ENCODE measurements at places on chromosomes 7 and 10.

GRCh38 chr10:59108886-59109288, 67.6 kb upstream of the PHYHIPL start:
- DNase-seq: no peak

- no peak for DNase-seq
Measured at GRCh38 chr10:127346604-127347003, 150.2 kb upstream of the INSYN2A start.

GRCh38 chr10:81871558-81871957, 3.4 kb upstream of the NRG3 start:
- no peak for DNase-seq

DNA sequence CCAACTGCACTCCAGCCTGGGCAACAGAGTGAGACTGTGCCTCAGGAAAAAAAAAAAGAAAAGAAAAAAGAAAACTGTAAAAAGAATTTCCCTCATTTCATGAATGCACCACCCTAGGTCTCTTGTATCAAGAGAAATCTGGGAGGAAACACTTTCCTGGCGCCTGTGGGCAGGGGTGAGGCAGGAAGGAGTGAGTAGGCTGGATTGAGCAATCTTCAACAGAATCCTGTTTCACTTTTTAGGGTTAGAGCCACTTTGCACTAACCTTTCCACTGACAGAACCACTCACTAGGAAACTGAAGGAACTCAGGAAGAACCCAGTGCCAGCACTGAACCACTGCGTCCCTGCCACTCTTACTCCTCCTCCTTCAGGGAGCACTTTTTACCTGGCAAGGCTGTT, 282.1 kb downstream of the CCDC3 start:
- DNase-seq: no peak

GRCh38 chr7:87878208-87878735, 2.0 kb downstream of the DBF4 start:
- no peak for DNase-seq

- DNase-seq: no peak
Measured at GRCh38 chr7:133303931-133304330, 51.1 kb downstream of the EXOC4 start.

- no peak for DNase-seq
Measured at GRCh38 chr7:28984631-28985030, 26.5 kb upstream of the TRIL start.

GRCh38 chr7:47506382-47507339, 75.2 kb downstream of the TNS3 start:
- DNase-seq: no peak

DNA sequence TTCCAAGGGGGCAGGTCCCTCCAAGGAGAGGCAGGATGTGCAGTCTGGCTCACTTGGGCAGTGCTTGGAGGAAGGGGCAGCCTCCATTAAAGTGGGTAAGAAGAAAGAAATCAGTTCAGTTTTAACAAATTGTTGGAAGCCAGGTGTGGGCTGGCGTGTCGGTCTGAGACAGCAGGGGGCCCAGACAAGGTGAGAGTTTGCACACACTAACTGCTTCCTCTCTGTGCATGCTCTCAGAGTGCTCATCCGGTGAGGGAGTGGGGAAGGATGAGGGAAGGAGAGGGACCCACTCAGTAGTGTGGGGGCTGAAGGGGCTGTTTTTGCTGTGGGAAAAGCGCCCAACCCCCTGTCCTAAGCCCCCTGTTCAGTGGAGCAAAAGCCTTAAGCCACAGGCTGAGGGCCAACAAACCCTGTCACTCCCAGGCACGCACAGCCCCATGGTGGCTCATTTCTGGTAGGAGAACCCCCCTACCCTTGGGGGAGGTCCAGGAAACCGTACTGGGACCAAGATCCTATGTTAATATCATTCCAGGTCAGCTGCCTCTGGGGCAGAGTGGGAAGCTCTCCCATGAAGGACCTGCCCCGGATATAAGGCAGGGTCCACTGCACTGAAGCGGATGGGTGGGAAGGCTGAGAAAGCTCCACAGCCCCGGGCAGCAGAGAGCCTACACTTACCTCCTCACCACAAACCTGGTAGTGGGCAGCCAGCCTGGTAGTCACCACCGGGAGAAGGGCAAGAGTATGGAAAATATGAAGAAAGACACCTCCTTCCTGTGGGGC, 5.1 kb upstream of the PCBD1 start:
- DNase-seq: no peak

DNA sequence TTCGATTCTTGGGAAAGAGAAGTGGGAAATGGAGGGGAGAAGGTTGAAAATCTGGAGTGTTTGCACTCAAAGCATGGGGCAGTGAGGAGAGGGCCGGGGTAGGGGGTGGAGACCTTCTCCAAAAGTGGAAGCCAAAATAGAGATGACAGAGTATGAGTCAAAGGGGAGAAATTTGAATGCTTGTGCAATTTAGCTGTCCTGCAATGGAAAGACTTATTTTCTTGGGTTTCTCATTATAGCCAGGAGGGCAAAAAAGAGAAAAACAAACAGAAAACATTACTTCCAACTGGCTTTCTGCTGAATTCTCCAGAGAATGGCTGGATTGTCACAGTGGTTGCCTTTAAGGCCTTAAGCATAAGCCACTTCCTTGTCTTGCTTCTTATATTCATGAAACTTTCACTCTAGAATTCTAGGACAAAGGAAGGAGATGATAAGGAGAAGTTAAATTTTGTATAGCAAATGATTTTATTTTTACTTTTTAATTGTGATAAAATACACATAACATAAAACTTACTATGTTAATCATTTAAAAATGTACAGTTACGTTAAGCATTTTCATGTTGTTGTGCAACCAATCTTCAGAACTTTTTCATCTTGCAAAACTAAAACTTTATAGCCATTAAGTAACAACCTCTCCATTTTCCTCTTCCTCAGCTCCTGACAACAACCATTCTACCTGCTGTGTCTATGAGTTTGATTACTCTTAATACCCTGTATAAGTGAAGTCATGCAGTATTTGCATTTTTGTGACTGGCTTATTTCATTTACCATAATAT, 100.2 kb downstream of the GPR85 start:
- DNase-seq: no peak

DNA sequence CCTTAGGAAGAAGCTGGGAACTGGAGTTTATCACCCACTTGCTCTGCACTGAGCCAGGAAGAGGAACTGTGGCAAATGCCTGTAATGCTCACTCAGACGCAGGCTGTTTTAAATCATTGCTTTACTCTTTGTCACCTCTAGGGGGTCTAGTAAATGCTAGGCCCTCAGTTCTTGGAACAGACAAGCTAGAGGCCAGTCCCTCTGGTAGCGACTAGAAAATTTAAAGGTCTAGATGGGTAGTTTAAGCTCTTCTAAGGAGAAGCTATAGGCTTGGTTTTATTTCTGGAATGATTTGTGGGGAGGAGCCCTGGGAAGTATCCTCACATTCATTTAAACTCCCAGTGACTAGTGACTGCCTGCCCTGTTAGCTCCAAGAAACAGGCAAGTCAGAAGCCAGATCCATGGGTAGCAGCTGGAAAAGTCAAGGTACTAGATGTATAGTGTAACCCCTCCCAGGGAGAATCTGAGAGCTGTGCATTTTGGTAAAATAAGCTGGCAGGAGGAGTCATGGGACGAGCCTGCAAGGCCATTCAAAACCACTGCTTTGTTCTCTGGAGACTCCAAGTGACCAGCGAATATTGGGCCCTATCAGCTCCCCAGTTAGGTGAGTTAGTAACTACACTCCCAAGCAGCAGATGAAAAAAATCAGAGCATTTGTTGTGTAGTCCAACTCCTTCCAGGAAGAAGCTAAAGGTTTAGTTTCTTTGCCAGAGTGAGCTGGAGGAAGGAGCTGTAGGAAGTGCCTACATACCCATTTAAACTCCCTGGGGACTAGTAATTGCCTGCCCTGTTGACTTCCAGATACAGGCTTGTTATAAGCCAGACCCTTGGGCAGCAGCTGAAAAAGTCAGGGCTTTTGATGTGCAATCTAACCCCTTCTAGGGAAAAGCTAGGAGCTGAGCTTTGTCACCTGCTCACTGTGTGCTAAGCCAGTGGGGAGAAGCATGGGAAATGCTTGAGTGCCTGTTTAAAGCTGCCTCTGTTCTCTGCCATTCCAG, 68.9 kb downstream of the DYNC1I1 start:
- DNase-seq: no peak

GRCh38 chr10:104342941-104343411, 4.7 kb upstream of the ITPRIP start:
- DNase-seq: peak; percentile 0

All from NCI-H524 treated with DMSO at 0.1 percent for 48 hours (cell line).